ENCODE measurements at places on chromosomes 12 and 14.

DNA sequence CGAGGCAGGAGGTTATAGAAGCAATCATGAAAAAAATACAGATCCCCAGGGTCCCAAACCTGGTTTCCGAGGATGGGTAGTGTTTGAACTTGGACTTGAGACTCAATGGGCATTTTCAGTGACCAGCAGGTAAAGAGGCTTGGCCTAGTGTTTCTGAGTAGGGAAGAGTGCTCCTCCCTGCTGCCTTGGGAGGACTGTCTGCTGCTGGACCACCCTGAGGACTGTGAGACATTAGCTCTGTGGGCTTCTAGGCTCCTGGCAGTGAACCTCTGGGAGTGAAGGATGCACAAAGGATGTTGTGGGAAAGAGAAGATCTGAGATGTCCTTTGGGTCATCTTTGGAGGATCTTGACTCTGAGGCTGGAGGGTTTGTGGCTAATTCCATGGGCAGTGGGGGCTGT lies 30.5 kb downstream of the ANKRD9 start:
- DNase-seq, result no peak

DNA sequence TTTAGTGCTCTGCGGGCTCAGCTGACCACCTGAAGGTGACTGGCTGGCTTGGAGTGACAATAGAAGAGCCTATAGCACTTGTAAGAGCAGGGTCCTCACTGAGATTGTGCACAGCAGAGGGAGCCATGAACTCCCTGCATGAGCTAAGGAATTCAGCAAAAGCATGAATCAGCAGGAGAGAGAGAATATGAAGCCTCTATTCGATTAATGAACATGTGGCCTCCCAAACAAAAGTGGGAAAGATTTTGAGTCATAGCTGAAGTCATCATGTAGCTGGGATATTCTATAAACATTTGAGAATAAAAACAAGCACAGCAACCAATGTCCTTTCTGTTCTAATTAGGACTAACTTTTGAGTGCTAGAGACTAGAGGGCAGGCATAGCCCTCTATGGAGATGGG lies 626.6 kb downstream of the DIO2 start:
- DNase-seq, result no peak

DNA sequence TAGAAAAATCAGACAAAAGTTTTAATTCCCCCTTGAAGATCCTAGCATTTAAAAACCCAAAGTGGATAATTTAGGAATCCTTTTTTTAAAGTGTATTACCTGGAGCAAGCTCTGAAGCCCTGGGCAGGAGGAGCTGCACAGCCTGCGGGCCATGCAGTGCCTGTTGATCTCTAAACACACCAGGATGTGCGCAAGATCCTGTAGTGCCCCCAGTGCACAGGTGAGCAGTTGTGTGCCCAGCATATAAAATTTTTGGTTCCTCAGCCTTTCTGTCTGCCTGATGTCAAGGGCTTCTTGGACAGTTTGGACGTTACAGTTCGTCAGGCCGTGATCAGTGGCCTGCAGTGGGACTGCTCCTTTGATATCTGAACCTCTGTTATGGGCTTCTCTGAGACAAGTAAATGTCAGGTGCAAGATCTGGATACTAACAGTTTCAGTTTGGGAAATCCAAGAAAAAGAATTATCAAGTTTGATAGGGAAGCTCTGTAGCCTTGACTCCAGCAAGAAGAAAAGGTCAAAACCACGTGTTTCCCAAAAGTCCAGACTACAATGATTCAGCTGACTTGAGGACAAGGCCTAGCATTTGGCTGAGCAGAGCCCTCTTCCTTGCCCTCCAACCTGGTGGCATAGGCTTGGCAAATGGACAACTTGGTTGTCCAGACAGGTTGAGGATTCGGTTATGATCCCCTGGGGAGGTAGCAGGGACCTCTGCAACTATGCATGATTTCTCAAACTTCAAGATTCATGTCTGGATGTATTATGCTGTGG lies 1.0 kb downstream of the ATXN7L3B start:
- no peak for DNase-seq

DNA sequence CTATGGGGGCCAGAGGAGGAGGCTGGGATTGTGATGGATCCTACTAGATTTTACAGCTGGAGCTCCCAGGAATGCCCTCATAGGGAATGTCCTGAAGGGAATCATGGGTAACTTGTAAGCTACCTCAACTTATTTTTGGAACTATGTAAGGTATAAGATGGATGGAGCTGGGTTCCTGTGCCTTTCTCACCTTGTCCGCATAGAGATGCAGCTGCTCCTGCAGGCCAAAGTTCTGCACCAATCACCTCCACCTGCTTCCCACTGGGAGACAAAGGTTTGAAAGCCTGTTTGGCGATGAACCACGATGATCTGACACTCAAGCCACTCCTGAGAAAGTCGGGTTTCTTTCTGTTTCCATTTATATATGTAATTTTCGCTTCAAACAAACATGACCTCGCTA lies 648 bp upstream of the AKAP5 start:
- DNase-seq, result no peak

DNA sequence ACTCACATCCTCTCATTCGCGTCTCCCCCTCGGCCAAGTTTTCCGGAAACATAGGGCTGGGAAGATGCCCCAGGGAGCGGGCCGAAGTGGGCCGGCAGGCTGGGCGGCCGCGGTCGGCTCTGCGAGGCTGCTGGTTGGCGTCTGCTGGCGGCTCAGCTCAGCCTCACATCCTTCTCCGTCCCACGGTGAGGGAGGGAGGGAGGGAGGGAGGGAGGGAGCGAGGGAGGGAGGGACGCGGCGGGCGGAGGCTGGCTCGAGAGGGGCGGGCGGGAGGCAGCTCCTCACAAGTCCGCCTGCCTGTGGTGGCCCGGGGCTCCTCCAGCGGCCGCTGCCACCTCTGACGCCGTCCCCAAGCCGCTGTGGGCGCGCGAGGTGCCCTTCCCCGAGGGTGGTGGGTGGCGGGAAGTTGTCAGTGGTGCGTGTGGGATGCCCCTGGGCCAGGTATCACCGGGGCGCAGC lies 93.8 kb downstream of the RFLNA start:
- peak; percentile 27 for DNase-seq
